T follicular helper cell (primary cell): ENCODE measurements at places on chromosomes 3 and 15.
A peak's percentile ranks its signal among the peaks of the same experiment; 100 is the strongest.

GRCh38 chr15:40310001-40310959 lies 2.5 kb upstream of the PLCB2 start:
- peak; percentile 28 for DNase-seq

DNA sequence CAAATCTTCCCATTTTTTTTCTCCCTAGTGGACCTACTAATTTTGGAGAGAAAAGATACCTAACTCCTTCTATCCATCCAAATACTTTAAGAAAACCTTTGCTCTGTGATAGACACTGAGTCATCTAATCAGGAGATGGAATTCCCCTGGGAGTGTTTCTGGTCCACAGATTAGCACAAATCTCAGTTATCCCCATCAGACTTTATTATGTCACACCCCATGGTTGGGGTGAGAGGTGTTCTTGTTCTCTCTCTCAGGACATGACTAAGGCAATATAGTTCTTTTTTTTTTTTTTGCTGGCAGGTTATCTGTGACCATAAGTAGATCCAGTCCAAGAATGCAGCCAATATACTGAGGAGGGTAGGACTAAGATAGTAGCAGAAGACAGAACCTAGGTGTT lies 15.8 kb downstream of the SLC9A9 start:
- DNase-seq = no peak

DNA sequence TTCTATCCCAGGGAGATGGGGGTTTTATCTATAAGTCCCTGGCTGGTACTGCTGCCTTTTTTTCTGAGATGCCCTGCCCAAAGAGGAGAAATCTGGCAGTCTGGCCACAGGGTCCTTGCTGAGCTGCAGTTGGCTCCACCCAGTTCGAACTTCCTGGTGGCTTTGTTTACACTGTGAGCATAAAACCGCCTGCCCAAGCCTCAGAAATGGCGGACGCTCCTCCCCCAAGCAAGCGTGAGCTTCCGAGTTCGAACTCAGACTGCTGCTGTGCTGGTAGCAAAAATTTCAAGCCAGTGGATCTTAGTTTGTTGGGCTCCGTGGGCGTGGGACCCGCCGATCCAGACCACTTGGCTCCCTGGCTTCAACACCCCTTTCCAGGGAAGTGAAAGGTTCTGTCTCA lies 126.8 kb upstream of the SUCLG2 start:
- no peak for DNase-seq

GRCh38 chr3:117735481-117736101 lies 1026.0 kb downstream of the TUSC7 start:
- no peak for DNase-seq

GRCh38 chr15:101185770-101186169 lies 66.1 kb downstream of the CHSY1 start:
- DNase-seq = no peak

GRCh38 chr3:52834871-52835501 lies at the start of gene MUSTN1:
Gene MUSTN1 (minus strand): TSS chr3:52835019. CDS start chr3:52834948, 71 bp downstream.
- no peak for DNase-seq

GRCh38 chr15:27646531-27646930 lies 452.6 kb downstream of the OCA2 start:
- no peak for DNase-seq

DNA sequence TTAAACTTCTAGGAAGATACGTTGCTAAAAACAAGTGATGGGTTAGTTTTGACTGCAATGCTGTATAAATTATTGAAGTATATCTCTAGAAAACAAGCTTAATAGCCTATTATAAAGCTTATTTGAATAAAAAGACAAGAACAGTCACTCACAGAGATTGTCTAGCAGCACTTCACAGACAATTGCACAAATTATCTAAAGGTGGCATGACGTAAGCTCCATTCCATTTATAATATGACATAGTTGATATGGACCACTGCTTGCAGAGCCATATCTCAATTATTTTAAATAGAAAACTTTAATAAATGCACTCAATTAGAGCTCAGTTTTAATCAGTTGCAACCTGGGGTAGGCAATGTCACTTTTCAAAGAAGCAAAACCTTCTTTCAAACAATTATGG lies 319.9 kb upstream of the GBE1 start:
- DNase-seq = no peak

GRCh38 chr3:158520433-158520832 lies 50.6 kb upstream of the MLF1 start:
- DNase-seq = no peak

- DNase-seq = no peak
These were observed 54.2 kb upstream of the TSEN2 start for GRCh38 chr3:12430086-12430485.

DNA sequence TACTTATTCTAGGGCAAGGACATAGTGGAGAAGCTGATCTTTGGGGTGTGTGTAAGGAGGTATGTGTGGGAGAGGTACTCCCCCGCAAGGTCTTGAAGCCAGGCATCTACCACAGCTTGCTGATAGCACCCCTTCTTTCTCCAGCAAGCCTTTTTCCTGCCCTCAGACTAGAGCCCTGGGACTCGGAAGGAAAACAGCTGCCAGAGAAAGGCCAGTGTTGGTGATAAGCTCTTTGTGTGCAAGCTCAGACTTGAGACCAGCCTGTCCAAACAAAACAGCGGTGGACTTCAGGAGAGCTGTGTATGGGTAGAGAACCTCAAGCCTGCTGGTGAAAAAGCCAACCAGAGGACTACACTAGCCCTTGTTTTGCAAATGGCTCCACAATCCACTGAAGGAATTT lies 1028.6 kb downstream of the MCTP2 start:
- DNase-seq = no peak

DNA sequence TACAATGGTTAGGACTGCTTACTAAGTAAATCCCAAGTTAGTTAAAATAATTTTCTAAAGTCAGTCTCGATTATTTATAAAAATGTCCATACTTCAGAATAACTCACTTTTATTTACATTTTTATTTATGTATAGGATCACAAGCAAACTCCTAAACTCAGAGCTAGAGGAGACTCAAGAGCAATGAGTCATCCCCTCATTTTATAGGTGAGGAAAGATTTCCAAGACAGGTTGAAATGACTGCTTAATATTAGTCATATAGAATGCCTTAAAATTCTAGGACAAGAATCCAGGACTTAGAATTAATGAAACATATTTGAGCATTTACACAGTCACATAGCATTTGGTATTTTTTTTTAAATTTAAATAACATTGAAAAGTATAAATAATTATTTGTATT lies 983.8 kb downstream of the SI start:
- DNase-seq = no peak

- no peak for DNase-seq
These were observed 18.3 kb downstream of the UBAP1L start for GRCh38 chr15:65096481-65097385.

DNA sequence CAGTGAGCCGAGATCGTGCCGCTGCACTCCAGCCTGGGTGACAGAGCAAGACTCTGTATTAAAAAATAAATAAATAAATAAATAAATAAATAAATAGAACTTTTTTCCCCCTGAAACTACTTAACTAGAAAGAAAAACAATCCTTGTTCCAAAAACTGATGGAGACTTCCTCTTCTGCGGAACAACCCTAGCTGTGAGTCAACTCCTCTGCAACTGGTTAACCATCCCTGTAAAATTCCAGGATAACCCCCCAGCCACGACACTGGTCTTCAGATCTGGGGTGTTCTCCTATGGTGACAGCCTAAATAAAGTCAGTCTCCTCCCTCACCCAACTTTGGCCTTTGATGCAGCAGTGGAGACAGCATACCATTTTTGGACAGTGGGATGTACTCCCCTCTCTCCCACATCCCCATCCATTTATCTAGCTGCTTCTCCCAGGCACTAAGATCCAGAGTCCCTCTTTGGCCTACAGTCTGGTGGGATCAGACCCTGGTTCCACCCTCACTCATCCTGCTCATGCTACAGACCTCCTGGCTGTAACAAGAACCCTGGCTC lies 352.6 kb downstream of the OCA2 start:
- DNase-seq = no peak

DNA sequence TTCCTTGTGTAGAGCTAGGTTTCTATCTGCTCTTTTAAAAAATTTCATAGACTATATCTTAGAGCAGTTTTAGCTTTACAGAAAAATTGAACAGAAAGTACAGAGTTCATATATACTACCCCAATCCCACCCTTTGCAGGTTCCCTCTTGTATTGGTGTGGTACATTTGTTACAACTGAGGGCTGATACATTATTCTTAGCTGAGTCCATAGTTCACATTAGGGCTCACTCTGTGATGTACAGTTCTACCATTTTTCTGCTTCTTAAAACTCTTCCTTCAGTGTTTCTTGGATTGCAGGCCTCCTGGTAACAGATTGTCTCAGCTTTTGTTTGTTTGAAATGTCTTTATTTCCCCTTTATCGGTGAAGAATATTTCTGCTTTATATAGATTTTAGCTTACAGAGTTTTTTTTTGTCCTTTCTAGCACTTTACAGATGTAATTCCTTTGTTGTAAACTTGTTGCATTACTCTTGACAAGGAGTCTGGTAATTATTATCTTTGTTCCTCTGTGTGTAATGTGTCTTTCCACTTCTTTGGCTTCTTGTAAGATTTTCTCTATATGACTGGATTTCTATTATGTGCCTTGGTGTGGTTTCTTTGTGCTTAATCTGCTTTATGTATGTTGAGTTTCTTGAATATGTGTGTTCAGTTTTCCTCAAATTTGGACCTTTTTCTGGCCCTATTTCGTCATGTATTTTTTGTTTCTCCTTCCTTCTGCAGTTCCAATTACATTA lies 25.3 kb downstream of the MEF2A start:
- no peak for DNase-seq

- no peak for DNase-seq
These were observed 125.9 kb downstream of the LEKR1 start for GRCh38 chr3:156952011-156952410.

DNA sequence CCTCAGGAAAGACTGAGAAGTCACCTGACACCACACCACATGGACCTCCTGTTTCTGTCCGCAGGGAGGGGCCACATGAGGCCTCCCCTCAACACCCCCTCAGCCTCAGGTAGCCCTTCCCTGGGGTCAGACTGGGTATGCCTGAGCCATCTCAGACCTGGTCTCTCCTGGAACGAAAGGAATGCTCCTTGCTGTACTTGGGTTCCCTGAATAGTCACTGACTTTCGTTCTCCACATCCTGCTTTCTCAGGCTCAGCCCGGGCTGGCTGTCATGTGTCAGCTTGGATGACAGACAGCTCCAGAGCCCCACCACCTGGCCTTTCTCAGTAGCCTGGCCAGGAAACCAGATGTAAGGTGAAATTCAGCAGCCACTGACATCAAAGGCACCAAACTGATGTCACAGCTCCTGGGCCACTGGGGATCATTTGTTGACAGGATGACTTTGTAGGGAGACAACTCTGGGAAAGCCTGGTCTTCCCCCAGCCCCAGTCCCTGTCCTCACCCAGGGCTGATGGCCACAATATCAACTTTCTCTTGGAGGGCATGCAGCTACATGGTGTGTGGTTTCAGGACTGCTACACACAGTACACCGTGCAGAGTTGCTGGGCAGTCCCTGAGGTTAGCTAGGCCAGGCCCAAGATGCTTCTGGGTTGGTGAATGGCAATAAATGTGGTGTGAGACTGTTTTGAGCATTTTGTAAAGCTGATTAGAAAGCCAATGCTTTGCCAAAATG lies 141.4 kb upstream of the MRPS22 start:
- no peak for DNase-seq

GRCh38 chr15:56913670-56914069 lies 4.8 kb upstream of the TCF12 start:
- no peak for DNase-seq

DNA sequence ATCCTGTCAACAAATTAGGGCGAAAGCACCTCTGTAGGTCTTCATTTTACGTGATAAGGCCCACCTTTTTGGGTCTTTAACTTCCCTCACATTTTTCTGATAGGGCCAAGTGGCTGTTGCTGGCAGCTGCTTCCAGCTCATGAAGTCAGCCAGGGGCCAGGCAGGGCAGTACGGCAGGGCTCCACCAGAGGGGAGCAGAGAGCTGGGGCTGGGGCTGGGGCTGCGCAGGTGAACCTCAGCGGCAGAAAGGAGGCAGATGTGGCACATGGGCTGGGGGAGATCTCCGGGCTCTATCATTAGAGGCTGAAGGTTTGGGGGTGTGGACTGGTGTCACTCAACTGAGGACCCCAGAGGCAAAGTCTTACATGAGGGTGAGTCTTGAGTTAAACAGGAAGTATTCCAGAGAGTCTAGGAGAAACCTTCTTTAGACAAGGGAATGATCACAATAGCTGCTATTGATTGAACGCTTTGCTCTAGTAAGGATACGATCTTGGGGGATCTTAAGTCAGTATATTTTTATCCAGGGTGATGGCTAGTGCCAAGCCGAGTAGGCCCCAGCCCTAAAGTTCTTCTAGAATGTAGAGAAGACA lies 62.8 kb upstream of the MEX3B start:
- DNase-seq = peak; percentile 59

- no peak for DNase-seq
These were observed 78.7 kb downstream of the ISG20 start for GRCh38 chr15:88717382-88718031.

DNA sequence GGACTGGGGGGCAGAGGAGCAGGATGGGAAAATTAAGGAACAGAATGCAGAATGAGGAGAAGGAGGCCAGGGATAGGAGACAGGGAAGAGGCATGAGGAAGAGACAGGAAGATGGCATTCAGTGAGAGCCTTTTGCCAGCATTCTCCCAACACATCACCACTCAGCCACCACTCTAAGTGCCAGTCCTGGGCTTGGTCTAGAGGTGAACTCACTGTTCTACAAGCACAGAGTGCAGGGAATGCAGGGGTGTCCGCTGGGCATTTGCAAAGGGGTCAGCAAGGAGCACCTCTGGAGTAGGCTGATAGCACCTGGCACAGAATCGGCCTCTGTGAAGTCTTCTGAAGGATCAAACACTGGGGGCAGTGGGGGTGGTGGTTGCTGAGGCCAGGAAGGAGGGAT lies 14.6 kb upstream of the IGDCC3 start:
- DNase-seq = no peak

GRCh38 chr3:175885231-175885766 lies 1026.2 kb downstream of the NAALADL2 start:
- DNase-seq = no peak

- no peak for DNase-seq
These were observed 169.0 kb downstream of the TBC1D5 start for GRCh38 chr3:17573396-17573795.

- DNase-seq = no peak
These were observed 40.8 kb upstream of the PRR23E start for GRCh38 chr3:127151992-127152650.

DNA sequence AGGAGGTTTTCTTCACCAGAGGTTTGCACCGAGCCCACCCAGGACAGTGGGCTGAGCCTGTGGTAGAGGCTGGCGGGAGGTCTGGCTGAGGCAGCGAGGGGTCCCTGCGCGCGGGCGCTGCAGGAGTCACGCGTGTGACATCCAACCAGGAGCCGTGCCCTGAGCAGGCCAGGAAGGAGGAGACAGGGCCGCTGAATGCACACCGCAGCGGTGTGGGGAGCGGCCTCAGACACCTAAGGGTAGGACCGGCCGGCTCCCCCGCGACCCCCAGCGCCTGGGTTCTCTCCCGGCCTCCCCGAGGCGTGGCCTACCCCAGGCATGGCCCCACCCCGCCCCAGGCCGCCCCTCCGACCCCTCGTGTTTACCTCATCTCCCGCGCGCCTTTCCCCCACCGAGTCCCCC lies 412 bp downstream of the SLC41A3 start:
- peak; percentile 9 for DNase-seq

DNA sequence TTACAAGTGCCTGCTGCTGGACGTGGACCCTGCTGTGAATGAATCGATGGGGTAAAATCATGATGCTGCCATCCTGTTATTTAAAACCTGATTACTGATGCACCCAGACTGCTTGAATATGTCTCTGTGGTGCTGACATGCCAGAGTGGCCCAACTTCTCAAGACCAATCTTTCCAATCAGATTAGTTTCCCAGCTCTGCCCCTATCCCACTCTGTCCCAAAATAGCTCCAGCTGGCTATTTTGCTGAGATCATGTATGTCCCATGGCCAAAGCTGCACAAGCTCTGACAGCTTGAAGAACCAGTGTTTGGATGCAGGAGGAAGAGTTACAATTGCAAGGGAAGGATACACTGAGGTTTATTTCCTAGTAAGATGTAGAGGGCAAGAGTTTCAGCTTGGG lies 153.6 kb downstream of the TMEM108 start:
- no peak for DNase-seq
